Stimulated activated CD4-positive, alpha-beta T cell treated with anti-CD3 and anti-CD28 coated beads, Interleukin-12 subunit alpha, Interleukin-12 subunit beta, amount 100 ng/mL, for 24 hours (primary cell): ENCODE measurements at places on chromosomes 1 and 21.

- no peak for DNase-seq
Observed at GRCh38 chr1:16117936-16118335, 37.9 kb downstream of the EPHA2 start.

DNA sequence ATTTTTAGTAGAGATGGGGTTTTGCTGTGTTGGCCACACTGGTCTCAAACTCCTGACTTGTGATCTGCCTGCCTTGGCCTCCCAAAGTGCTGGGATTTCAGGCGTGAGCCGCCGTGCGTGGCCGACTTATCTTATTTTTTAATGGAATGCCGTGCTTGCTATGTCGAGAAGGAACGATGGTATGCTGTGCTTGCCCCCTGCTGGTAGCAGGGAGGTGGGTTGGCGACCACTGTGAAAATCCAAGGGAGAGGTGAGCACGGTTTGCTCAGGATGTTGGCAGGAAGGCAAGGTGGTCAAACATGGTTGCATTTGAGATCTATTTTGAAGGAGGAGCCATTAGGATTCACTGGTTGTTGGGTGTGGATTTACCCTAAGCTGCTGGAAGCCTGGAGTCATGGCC is 45.8 kb upstream of the RCC2 start:
- no peak for DNase-seq

GRCh38 chr1:117339866-117340700 is 27.2 kb upstream of the MAN1A2 start:
- no peak for DNase-seq

DNA sequence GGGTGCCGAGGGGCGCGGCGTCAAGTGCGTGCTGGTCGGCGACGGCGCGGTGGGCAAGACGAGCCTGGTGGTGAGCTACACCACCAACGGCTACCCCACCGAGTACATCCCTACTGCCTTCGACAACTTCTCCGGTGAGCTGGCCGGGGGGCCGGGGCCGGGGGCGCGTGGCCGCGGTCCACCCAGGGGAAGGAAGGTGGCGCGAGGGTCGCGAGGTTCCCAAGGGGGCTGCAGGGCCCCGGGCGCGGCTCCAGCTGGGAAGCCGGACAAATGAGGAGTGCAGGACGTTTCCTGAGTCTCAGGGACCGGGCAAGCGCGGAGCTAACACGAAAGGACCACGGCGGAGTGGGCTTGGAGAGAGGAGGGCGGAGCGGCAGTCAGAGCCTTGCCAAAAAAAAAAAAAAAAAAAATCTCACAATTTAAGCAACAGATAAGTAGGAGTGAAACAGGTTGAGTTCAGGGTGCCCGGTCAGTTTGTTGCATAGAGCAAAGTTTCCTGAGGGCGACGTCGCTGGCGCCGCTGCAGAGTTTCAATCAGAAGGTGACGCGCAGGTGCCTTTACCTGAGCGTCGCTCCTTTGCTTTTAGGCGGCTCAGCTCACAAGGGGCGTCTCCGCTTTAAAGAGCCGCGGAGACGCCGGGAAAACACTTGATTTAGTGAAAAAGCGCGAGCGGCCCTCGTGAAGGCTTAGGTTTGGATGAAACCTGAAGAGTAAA is 750 bp downstream of the RHOU start:
- no peak for DNase-seq

DNA sequence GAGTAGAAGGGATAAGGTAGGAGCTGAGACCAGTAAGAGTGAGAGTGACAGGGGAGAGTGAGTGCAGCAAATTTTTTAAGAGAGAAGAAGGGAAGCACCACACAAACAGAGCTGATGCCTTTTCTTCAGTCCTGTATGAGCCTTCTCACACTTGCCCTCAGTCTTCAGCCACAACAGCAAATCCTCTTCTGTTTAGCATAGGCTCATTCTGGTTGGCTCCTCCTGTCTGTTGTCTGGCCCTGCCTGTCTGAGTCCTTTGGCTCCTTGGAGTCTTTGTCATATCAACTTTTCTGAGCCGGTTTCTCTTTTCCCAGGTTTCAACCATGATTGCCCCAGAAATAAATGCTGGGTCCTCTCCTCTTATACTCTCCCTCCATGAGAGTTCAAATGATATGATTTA is 12.7 kb upstream of the CASQ1 start:
- no peak for DNase-seq

- no peak for DNase-seq
Observed at GRCh38 chr1:1264026-1264425, 9.6 kb downstream of the UBE2J2 start.

DNA sequence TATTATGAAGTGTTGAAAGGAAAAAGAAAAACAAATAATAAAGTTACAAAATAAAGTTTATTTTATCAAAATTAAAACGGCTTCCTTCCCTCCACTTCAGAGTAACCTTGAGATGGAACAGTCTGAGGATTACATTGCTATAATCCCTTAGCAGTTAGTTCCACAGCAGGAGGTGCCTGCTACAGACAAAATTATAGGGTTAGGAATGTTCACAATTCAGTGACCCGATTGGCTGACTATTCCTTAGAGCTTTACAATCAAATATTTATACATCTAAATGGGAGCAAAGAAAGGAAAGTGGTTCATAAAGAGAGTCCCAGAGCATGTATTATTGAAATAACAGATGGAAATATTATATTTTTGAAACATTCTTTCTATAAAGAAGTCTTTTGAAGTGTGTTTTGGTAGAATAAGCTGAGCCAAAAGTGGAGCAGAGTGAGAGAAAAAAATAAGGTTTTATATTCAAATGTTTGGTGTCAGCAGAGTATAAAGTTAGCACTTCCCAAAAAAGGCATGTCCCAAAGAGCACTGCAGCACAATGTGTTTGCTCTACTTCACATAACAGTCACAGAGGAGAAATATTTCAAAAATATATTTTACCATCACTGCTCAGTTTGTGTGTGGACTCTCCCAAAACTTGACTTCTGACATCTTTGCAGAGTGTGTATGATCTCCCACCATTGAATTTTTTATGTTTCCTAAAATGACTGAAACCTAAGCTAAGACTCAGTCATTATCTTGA is 71.4 kb upstream of the GORAB start:
- DNase-seq, result no peak

- DNase-seq, result no peak
Observed at GRCh38 chr21:43745772-43746517, 27.0 kb downstream of the PDXK start.

DNA sequence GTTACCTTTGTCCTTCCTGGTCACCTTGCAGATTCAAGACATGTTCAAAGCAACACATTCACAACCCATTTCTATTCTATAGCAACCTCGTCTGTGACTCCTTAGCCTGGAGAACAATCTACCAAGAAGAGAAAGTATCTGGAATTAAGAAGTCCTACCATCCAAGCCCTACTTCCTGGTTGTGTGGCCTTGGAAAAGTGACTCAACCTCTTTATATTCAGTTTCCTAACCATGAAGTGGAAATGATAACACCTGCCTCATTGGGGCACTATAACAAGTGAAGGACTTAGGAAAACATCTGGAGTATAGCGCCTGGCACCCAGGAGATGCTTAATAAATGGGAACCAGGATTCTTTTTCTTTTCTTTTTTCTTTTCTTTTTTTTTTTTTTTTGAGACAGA is 36.5 kb upstream of the SRRM1 start:
- DNase-seq, result no peak

- no peak for DNase-seq
Observed at GRCh38 chr1:198655459-198656121, 16.8 kb downstream of the PTPRC start.

DNA sequence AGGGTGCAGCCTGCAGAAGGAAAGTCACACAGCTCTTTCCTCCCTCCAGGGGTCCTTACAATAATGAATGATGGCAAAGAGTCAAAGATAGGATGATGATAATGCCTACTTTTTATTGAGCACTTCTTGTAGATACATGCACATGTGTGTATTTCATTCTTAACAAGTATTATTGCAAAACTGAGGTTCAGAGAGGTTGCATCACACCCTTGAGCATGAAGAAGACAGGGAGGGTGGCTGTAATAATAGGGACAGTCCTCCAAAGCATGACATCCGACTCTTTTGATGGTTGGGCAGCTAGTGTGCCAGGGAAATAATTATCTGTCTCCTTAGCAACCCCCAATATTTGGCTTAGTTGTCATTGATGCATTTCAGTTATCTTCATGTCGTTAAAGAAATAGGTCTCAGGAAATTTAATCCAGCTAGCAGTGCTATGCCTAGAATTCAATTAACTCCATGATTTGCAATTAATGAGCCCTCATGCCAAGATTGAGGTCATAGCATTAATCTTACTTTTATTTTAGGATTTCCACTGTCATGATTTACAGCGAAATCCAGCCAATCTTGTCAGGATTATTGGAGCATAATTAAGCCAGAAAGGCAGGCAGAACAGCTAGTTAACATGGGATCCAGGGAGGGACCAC is 35.0 kb downstream of the DNAJC6 start:
- no peak for DNase-seq

DNA sequence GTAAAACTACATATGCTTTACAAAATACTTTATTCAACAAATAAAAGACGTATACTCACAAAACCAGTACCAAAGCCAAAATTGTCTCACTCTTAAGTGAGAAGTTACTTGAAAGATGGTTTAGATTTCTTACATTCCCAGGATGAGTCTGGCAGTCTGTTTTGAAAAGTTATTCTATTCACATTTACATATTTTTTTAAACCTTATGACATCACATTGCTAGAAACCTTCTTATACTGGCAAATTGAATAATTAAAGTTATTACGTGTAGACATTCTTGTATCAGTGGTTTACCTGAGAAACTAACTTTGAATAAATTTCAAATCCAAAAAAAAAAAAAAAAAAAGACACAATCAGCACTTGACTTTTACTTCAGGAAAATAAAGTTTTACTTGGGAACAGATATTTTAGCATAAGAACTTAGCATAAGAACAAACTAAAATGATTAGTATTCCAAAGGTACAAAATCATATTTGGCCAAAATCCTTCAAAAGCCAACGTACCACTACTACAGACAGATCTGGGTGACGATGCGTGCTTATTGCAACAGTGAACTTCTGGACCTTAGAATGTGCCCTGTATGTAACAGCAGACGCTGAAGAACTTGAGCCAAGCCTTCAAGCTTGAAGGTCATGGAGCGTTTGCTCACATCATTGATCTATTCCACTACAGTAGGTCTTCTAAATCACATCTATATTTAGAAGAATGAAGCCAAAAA is 2.5 kb downstream of the CDC42BPA start:
- no peak for DNase-seq

- DNase-seq, result no peak
Observed at GRCh38 chr1:102097451-102097850, 100.7 kb upstream of the OLFM3 start.

DNA sequence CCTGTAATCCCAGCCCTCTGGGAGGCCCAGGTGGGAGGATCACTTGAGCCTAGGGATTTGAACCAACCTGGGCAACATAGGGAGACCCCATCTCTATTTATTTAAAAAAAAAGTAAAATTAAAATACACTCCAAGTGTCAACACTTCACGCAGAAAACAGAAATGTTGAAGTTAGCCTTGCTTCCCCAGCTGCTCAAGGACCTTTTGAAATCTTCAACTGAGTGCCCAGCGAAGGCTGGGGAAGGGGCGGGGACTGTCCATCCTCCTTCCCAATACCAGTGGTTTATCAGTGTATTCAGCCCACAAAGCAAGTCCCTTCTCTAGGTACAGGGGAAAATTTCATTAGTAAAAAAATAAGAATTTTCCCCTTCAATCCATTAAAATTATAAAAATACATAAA is 2.2 kb upstream of the DNAJC28 start:
- DNase-seq, result no peak

- no peak for DNase-seq
Observed at GRCh38 chr1:116161877-116162390, 50.7 kb downstream of the MAB21L3 start.

- no peak for DNase-seq
Observed at GRCh38 chr21:33229099-33229783, 497 bp upstream of the IFNAR2 start.

DNA sequence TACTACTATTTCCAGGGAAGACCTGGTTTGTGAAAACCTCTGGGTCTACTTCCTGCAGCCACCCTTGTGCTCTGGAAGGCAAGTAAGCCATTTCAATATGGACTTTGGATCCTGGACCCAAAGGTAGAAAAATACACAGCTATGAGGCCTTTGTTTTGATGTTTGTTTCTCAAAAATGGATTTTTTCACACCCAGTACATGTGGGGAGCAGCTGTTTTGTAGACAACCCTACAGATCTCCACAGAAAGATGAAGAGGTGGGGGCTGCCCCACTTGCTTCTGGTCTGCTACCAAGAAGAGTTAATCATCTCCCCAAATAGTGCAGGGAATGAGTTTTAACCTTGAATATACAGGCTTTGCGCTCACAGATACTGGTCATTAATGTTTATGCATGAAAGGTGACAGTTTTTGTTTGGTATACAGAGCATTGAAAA is 29.2 kb downstream of the ZNF281 start:
- no peak for DNase-seq

DNA sequence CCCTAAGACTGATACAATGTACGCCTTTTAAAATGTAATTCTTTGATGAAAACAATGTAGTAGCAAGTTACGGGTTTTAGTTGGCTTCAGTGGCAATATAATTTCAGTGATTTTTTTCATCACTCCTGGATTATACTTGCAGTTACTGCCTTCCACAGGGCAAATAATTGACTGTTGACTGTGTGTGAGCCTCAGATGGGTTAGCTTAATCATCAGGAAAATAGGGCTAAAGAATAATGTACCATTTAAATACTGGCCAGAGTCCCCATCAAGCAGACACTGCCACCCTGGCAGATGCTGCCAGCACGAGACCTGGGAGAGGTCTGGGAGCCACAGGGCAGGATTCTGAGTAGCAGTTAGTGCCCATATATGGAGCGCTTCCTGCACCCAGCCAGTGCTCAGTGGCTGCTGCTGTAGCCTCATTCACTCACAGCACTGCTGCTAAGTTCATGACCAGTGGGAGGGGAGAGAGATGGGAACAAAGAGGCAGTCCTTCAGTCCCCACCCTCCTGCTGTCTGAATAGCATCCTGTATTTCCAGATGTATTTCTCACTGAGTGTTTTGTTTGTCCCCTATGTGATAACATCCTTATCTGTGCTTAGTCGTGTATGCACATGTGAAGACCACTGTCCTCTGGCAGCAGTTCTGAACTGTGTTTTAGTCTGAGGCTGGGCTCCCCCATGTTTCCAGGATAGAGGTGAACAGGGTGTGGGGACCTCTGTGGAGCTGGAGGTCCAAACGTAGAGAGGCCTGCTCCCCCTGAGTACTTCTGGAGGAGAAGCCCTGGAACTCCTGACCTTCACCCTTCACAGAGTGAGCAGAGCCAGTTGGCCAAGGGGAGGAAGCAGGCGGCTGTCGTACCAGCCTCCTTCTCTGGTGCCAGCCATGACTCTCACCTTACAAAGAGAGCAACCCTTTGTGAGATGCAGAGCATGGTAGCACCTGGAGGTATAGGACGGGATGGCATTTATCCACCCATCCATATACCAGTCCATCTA is 80.4 kb downstream of the ADARB1 start:
- DNase-seq, result no peak

DNA sequence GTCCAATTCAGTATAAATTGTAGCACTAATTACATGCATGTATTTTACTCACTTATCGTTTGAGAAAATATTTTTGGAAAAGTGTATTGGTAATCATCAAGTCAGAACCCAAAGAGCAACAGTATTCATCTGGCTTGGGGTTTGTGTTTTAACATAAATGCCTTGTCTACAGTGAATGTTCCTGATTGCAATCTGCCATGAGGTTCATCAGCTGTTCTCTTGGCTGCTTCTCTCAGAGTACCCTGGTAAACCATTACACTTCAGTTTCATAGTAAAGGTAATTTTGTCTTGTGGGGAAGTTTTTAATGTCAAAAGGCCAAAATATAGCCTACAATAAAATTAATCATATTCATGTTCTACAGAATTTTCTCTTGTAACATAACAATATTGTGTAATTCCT is 150.3 kb downstream of the IFI44 start:
- no peak for DNase-seq
